ENCODE measurements at places on chromosomes 6 and 20.

DNA sequence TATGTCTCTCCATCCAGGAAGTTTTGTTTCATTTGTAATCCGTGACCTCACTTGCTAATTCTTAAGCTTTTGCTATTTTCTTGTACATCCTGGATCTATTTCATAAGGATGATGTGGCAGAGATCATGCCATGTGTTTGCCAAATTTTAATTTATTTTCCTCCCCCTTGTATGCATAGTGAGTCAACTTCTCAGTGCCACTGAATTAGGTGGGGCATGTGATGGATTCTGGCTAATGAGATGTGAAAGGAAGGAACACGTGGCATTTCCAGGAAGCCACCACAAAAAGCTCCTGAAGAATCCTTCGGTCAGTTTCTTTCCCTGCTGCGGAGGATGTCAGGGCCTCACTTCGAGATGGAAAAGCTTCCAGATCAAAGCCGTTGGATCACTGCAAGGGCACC, 86.2 kb upstream of the PRL start:
- H3K27ac ChIP-seq, result no peak overlapping the region
- no peaks in the 10 kb centered on the region for H3K36me3 ChIP-seq
- no peaks in the 10 kb centered on the region for H3K27me3 ChIP-seq

- peaks cover 3% of the 10 kb centered on the region for H3K27me3 ChIP-seq
- DNase-seq, result no peak
- H3K27ac ChIP-seq, result no peak overlapping the region
- H3K36me3 ChIP-seq, result no peaks in the 10 kb centered on the region
These were observed 144.6 kb downstream of the ARHGAP18 start for GRCh38 chr6:129565366-129565765.

- no peak overlapping the region for H3K4me3 ChIP-seq
- no peak overlapping the region for H3K27ac ChIP-seq
- no peak for DNase-seq
- peaks cover 13% of the 10 kb centered on the region for H3K27me3 ChIP-seq
These were observed 26.4 kb downstream of the ZNF391 start for GRCh38 chr6:27414996-27415395.

- peaks cover under 1% of the 10 kb centered on the region for H3K36me3 ChIP-seq
- H3K4me3 ChIP-seq, result no peak overlapping the region
- no peak for DNase-seq
- peak overlapping the region; percentile 34 for H3K27ac ChIP-seq
- H3K4me1 ChIP-seq, result peaks cover 31% of the 10 kb centered on the region
- peaks cover 2% of the 10 kb centered on the region for H3K27me3 ChIP-seq
These were observed 32.7 kb downstream of the MTRES1 start for GRCh38 chr6:107060704-107061103.

- no peaks in the 10 kb centered on the region for H3K36me3 ChIP-seq
- H3K27me3 ChIP-seq, result no peaks in the 10 kb centered on the region
- no peak for DNase-seq
- H3K4me3 ChIP-seq, result no peak overlapping the region
- H3K4me1 ChIP-seq, result no peaks in the 10 kb centered on the region
These were observed 474.9 kb downstream of the DOK5 start for GRCh38 chr20:54950304-54950703.

DNA sequence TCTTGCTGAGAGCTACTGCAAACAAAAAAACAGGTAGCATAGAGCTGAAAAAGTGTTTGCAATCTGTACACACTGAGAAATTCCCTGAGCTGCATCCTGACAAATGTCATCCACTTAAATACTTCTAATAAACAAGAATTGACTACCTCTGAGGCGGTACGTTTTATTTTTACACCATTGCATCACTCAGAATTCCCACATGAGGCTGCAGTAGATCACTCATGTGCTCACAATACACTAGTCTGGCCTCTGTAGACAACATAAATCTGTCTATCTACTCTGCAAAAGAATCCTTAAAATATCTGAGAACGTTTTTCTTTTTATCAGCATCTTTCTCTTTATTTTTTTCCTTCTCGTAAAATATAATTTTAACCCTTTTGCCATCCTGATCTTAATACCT, 661.4 kb downstream of the EPHA7 start:
- DNase-seq, result no peak
- H3K27ac ChIP-seq, result no peak overlapping the region
- no peaks in the 10 kb centered on the region for H3K27me3 ChIP-seq
- no peaks in the 10 kb centered on the region for H3K36me3 ChIP-seq

- no peak overlapping the region for H3K27ac ChIP-seq
- peaks cover 60% of the 10 kb centered on the region for H3K4me1 ChIP-seq
- no peak for DNase-seq
- H3K36me3 ChIP-seq, result no peaks in the 10 kb centered on the region
These were observed 62.7 kb downstream of the NOL4L start for GRCh38 chr20:32522526-32522775.

DNA sequence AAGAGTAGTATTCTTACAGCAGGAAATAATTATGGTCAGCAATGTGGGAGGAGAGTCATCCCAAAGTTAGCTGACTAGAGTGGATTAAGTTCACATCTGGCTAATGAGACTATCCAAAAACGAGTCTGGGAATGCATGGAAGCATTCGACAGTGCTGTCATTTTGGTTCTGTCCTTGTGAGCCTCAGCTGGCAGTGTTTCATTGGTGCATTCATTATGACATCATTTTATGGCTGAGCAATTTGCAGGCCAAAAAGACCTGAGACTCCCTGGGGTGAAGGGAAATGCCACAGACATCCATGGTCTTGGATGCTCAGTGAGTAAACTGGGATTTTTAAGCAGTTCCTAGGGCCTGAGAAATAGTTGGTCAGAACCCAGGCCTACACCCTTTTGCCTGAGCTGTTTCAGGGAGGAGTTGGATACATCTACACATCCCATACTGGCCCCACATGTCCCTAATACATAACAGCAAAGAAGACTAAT, 196.4 kb upstream of the CCN2 start:
- no peaks in the 10 kb centered on the region for H3K36me3 ChIP-seq
- H3K4me3 ChIP-seq, result no peak overlapping the region
- DNase-seq, result no peak
- peaks cover 3% of the 10 kb centered on the region for H3K4me1 ChIP-seq
- H3K27me3 ChIP-seq, result peaks cover 3% of the 10 kb centered on the region

- H3K4me1 ChIP-seq, result peaks cover 49% of the 10 kb centered on the region
- H3K36me3 ChIP-seq, result no peaks in the 10 kb centered on the region
- H3K27ac ChIP-seq, result no peak overlapping the region
- no peak for DNase-seq
- H3K27me3 ChIP-seq, result peaks cover 23% of the 10 kb centered on the region
These were observed 6.7 kb downstream of the TSHZ2 start for GRCh38 chr20:52978851-52979250.

GRCh38 chr20:53838311-53838868, 232.0 kb downstream of the BCAS1 start:
- no peak overlapping the region for H3K27ac ChIP-seq
- H3K36me3 ChIP-seq, result no peaks in the 10 kb centered on the region
- DNase-seq, result no peak
- peaks cover 81% of the 10 kb centered on the region for H3K4me1 ChIP-seq
- H3K4me3 ChIP-seq, result no peak overlapping the region
- H3K27me3 ChIP-seq, result no peaks in the 10 kb centered on the region

- no peaks in the 10 kb centered on the region for H3K4me1 ChIP-seq
- DNase-seq, result no peak
- H3K27ac ChIP-seq, result no peak overlapping the region
- no peaks in the 10 kb centered on the region for H3K36me3 ChIP-seq
- no peak overlapping the region for H3K4me3 ChIP-seq
These were observed 52.8 kb downstream of the NPEPL1 start for GRCh38 chr20:58745391-58745790.

- DNase-seq, result no peak
- no peaks in the 10 kb centered on the region for H3K36me3 ChIP-seq
- peaks cover 73% of the 10 kb centered on the region for H3K4me1 ChIP-seq
- peak overlapping the region; percentile 4 for H3K27ac ChIP-seq
These were observed 29.0 kb downstream of the MAP3K5 start for GRCh38 chr6:136763255-136763654.

DNA sequence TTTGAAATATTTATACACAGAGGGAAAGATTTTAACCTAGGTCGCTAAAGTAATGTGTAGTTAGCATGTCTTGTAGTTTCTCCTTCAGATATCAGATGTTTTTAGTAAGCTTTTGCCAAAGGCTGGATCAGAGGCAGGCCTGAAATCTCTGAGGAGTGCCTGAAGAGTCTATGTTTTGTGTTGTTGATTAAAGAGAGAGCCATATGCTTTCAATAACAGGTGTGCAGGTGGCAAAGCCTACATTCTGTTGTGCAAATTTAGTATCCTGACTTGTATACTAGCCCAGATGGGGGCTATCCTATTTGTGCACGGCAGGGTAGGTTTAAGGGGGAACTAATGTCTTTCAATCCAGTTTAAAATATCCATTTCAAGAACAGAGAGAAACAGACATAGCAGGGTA, 167.1 kb upstream of the ATXN1 start:
- no peak for DNase-seq
- no peaks in the 10 kb centered on the region for H3K4me1 ChIP-seq
- H3K4me3 ChIP-seq, result no peak overlapping the region
- H3K27me3 ChIP-seq, result peaks cover 18% of the 10 kb centered on the region
- H3K27ac ChIP-seq, result no peak overlapping the region

- H3K4me3 ChIP-seq, result no peak overlapping the region
- no peak overlapping the region for H3K27ac ChIP-seq
- no peaks in the 10 kb centered on the region for H3K36me3 ChIP-seq
- no peak for DNase-seq
- peaks cover 7% of the 10 kb centered on the region for H3K27me3 ChIP-seq
These were observed 51.0 kb downstream of the RPS12 start for GRCh38 chr6:132865364-132865763.

DNA sequence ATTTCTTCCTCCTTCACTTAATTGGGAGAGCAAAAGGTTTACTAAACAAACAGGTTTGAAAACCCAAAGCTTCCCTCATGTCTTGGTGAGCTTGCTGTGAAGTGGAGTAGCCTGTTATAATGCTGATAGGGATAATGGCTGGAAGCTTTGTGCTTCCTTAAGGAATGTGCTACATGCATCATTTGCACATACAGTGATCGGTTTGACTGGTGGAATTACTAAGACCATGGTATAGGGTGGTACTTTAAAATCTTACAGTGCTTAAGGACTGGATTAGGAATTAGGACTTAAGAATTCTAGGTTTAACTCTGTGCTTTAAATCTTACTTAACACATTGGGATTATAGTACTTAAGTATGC, 75.7 kb downstream of the ARID1B start:
- no peak for DNase-seq
- peaks cover 3% of the 10 kb centered on the region for H3K36me3 ChIP-seq
- H3K27me3 ChIP-seq, result no peaks in the 10 kb centered on the region
- peaks cover 89% of the 10 kb centered on the region for H3K4me1 ChIP-seq
- no peak overlapping the region for H3K27ac ChIP-seq
- no peak overlapping the region for H3K4me3 ChIP-seq

DNA sequence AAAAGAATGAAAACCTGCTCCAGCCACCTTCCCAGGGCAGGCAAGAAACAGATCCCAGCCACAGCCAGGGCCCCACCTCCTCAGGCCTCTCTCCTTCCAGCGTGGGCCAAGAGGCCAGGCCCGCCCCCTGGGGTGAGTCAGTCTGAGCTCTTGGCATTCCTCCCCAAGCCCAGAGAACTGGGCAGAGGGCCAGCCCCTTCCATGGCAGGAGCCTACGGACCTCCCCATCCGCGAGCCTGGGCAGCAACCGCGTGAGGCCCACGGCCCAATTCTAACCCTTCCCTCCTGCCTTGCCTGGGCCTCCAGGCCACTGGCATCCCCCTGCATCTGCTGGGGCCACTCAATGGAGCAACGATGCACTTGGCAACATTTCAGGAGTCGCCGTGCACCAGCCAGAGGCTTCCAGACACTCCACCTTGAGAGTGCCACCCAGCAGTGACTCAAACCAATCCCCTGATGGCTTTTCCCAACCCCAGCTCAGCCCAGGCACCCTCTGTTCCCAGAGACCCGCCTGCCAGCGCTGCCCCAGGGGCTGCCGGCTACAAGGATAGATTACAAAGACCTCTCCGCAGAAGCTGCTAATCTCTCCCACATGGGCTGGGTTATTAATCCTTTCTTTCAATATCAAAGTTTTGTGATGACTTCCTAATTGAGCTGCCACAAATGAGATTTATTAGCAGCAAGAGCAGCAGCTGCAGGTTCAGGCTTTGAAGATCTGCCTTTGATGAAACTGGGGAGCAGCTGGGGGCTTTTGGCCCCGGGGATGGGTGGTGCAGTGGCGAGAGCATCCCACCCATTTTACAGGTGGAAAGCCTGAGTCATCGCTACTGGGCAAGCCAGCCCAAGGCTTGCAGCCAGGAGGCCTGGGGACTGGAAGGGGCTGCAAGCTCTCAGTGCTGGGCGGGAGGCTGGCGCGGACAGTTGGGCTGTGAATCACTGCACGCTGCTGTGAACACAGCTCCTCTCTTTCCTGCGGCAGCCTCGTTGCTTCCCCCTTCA, 85.7 kb downstream of the NFATC2 start:
- H3K4me3 ChIP-seq, result no peak overlapping the region
- DNase-seq, result peak; percentile 44
- peak overlapping the region; percentile 76 for H3K27ac ChIP-seq
- no peaks in the 10 kb centered on the region for H3K27me3 ChIP-seq
- peaks cover 38% of the 10 kb centered on the region for H3K4me1 ChIP-seq

- H3K4me1 ChIP-seq, result no peaks in the 10 kb centered on the region
- H3K27ac ChIP-seq, result no peak overlapping the region
- H3K36me3 ChIP-seq, result no peaks in the 10 kb centered on the region
- H3K27me3 ChIP-seq, result no peaks in the 10 kb centered on the region
These were observed 774.5 kb downstream of the DHX35 start for GRCh38 chr20:39736434-39737327.

GRCh38 chr20:58650776-58651558, at the start of gene STX16:
Gene STX16, plus strand, starts transcription at chr20:58651283. Its CDS starts 724 bp downstream, at chr20:58652007.
- peak within 1 kb of the TSS; percentile 99 for H3K4me3 ChIP-seq
- peaks cover 35% of the 10 kb centered on the region for H3K4me1 ChIP-seq
- H3K27ac ChIP-seq, result peak within 1 kb of the TSS; percentile 99

GRCh38 chr6:29483186-29483585, 4.6 kb downstream of the MAS1L start:
- no peaks in the 10 kb centered on the region for H3K4me1 ChIP-seq
- peaks cover 18% of the 10 kb centered on the region for H3K27me3 ChIP-seq
- H3K4me3 ChIP-seq, result no peak overlapping the region

- no peak for DNase-seq
- H3K4me3 ChIP-seq, result no peak overlapping the region
- no peaks in the 10 kb centered on the region for H3K4me1 ChIP-seq
- no peaks in the 10 kb centered on the region for H3K36me3 ChIP-seq
- no peak overlapping the region for H3K27ac ChIP-seq
- no peaks in the 10 kb centered on the region for H3K27me3 ChIP-seq
These were observed 139.0 kb downstream of the PCSK2 start for GRCh38 chr20:17365831-17366230.

DNA sequence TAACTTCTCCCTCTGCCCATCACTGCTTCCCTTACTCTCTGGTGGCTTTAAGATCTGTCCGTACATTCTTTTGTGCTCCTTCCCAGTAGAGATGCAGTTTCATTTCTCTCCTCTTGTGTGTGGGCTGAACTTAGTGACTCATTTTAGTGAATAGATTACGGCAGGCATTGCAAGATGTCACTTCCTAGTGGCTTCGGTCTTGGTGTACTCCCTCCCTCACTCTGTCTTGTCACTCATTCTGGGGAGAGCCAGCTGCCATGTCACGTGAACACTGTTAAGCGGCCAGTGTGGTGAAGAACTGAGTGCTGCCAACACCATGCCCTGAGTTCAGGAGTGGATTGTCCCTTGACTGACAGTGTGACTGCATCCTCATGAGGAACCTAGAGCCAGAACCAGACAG, 115.9 kb downstream of the OTOR start:
- no peaks in the 10 kb centered on the region for H3K36me3 ChIP-seq
- DNase-seq, result no peak
- no peaks in the 10 kb centered on the region for H3K27me3 ChIP-seq

- H3K4me3 ChIP-seq, result no peak overlapping the region
- no peaks in the 10 kb centered on the region for H3K36me3 ChIP-seq
These were observed 81.4 kb upstream of the DUSP22 start for GRCh38 chr6:210778-211374.

- H3K4me3 ChIP-seq, result no peak overlapping the region
- no peak overlapping the region for H3K27ac ChIP-seq
- DNase-seq, result no peak
- peaks cover 7% of the 10 kb centered on the region for H3K27me3 ChIP-seq
- H3K36me3 ChIP-seq, result no peaks in the 10 kb centered on the region
These were observed 706 bp downstream of the DDO start for GRCh38 chr6:110414669-110415068.
